Activated CD4-positive, alpha-beta memory T cell treated with anti-CD3 and anti-CD28 coated beads for 36 hours (primary cell): ENCODE measurements at places on chromosomes 3 and 15. TPM values are rescaled to one million over a fixed set of nuclear protein-coding genes. Genes with fewer than 3 reads are reported as not detected.

The SLC28A1 gene
- total RNA-seq: not detected

The IGF2BP2 gene
- total RNA-seq: 0.29 TPM

DNA sequence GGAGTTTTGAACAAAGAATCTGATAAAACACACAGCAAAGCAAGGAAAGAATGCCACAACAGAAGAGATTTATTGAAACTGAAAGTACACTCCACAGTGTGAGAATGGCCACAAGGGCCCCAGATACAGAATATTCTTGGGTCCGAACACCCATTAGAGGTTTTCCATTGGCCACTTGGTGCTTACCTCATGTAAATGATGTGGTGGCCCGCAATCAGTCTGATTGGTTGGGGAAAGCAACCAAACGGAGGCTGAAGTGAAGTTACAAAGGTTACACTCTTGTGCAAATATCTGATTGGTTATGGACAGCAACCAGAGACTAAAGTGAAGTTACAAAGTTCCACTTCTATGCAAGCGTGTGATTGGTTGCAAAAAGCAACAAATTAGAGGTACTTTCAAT, 20.4 kb downstream of the NSUN3 start:
- no peak overlapping the region for H3K27ac ChIP-seq
- no peaks in the 10 kb centered on the region for H3K27me3 ChIP-seq
- H3K4me1 ChIP-seq: peaks cover 35% of the 10 kb centered on the region
- peaks cover 22% of the 10 kb centered on the region for H3K36me3 ChIP-seq
- no peak for DNase-seq

GRCh38 chr3:66036586-66037148, 2.1 kb downstream of the MAGI1 start:
- H3K4me3 ChIP-seq: no peak overlapping the region
- no peaks in the 10 kb centered on the region for H3K36me3 ChIP-seq
- peaks cover 25% of the 10 kb centered on the region for H3K4me1 ChIP-seq
- H3K27ac ChIP-seq: no peak overlapping the region
- no peak for DNase-seq

GRCh38 chr15:29889542-29890329, 67.5 kb upstream of the TJP1 start:
- H3K4me3 ChIP-seq: no peak overlapping the region
- H3K27me3 ChIP-seq: peaks cover 9% of the 10 kb centered on the region
- no peaks in the 10 kb centered on the region for H3K4me1 ChIP-seq
- DNase-seq: no peak
- H3K36me3 ChIP-seq: no peaks in the 10 kb centered on the region

- DNase-seq: no peak
- H3K36me3 ChIP-seq: no peaks in the 10 kb centered on the region
- H3K4me1 ChIP-seq: no peaks in the 10 kb centered on the region
- H3K4me3 ChIP-seq: no peak overlapping the region
- H3K27ac ChIP-seq: no peak overlapping the region
- no peaks in the 10 kb centered on the region for H3K27me3 ChIP-seq
Observed at GRCh38 chr3:140088513-140088912, 153.5 kb downstream of the CLSTN2 start.

DNA sequence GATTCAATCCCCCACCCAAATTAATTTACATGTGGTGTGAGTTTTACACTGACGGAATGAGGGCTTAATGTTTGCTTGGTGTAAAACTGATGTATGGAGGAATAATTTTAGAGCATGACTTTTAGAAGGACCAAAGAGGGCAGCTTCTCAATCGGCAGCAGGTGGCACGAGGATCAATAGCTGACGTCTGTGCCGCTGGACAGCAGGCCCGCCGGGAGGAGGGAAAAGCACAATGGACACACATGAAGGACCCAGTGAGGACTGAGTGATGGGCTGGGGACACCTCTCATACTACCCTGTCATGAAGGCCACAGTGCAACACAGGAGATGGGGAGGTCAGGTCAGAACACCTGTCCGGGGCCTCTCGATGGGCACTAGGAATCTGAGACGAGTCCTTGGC, 61.4 kb upstream of the NSMCE3 start:
- no peak overlapping the region for H3K27ac ChIP-seq
- peaks cover 4% of the 10 kb centered on the region for H3K27me3 ChIP-seq
- H3K36me3 ChIP-seq: no peaks in the 10 kb centered on the region
- no peaks in the 10 kb centered on the region for H3K4me1 ChIP-seq
- no peak for DNase-seq
- H3K4me3 ChIP-seq: no peak overlapping the region

GRCh38 chr3:7518026-7518425, 657.1 kb downstream of the GRM7 start:
- no peaks in the 10 kb centered on the region for H3K4me1 ChIP-seq
- no peak for DNase-seq
- H3K36me3 ChIP-seq: no peaks in the 10 kb centered on the region
- no peaks in the 10 kb centered on the region for H3K27me3 ChIP-seq
- no peak overlapping the region for H3K27ac ChIP-seq
- H3K4me3 ChIP-seq: no peak overlapping the region

The CIB2 gene
- total RNA-seq: 2.0 TPM

The EMC7 gene
- total RNA-seq: 68.4 TPM

GRCh38 chr3:242602-243355, 46.2 kb downstream of the CHL1 start:
- H3K27me3 ChIP-seq: no peaks in the 10 kb centered on the region
- no peak for DNase-seq
- H3K27ac ChIP-seq: no peak overlapping the region
- no peaks in the 10 kb centered on the region for H3K36me3 ChIP-seq
- H3K4me1 ChIP-seq: no peaks in the 10 kb centered on the region
- no peak overlapping the region for H3K4me3 ChIP-seq
